Cortex of kidney (tissue), 1 donor: ENCODE measurements at places on chromosomes 12 and 14.

- no peak for DNase-seq
These were observed 10.9 kb upstream of the TFCP2 start for GRCh38 chr12:51183816-51184215.

DNA sequence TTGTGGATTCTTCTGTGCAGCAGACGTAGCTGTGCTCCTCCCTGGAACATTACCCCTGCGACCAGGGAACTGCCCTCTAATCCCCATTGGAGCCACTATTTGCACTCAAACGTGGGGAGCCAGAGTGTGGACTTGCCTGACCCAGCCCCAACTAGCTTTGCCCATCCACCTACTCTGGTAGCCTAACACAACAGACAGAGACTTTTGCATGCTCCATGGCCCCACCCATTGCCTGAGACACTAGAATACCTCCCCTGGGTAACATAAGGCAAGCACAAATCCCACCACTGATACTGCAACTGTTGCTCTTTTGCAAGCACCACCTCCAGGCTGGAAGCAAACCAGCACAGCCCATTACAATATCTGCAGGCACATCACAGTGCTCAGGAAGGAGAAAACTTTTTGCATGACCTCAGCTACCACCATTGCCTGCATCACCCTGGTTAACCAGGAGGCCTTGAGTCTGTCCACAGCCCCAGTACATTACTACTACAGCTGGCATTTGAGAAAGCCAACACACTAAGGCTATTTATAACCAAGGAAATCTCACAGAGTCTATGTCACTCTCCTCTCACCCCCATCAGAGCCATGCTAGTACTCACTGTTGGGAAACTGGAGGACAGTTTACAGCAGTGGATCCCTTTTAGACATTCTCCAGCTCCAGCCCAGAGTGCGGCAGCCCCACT is 15.0 kb downstream of the CEP128 start:
- no peak for DNase-seq

DNA sequence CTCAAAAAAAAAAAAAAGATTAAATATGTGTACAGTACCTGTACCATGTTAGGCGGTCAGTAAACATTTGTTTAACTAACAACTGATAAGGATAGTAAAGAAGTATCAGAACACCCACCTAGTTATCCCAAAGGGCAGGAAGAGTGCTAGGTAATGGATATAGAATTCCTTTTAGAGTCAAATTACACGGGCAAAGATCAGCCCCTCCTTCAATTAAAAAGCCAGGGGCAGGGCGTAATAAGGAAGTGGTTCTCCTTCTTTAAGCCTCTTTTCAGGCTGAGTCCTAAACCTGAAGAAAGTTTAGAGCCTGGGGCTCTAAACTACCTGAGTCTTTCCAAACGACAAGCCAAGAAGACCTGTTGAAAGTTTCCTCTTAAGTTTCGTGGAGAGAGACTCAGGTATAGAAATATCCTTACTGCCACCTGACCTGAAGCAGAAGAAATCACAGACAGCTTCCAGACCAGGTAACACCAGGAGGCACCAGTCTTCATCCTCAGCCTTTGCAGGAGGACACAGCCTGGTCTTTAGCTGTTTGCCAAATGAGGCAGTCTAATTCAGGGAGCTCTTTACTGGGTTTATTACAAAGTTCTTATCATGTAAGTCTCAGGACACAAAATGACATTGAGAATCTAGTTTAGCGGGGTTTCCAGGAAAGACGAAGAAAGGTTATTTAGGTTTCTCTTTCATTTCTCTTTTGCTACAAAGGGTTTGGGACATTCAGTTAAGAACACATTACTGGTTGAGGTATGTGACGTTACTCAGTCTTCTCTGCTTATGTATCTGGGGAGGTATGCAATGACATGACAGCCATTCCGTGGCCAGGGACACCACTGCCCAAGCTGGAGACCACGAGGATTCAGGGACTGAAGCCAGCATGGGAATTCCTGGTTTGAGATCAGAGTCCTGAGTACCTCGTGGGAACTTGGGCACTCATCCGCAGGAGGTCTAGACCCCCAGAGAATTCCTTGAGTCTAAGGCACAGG is at the start of gene BCL2L14:
Gene BCL2L14 (plus strand): TSS at position 266 of the 983 bp plus-strand sequence. CDS start 8,367 bp downstream, outside the sequence.
- no peak for DNase-seq

- no peak for DNase-seq
These were observed 8.1 kb upstream of the ITPR2 start for GRCh38 chr12:26841085-26841484.

DNA sequence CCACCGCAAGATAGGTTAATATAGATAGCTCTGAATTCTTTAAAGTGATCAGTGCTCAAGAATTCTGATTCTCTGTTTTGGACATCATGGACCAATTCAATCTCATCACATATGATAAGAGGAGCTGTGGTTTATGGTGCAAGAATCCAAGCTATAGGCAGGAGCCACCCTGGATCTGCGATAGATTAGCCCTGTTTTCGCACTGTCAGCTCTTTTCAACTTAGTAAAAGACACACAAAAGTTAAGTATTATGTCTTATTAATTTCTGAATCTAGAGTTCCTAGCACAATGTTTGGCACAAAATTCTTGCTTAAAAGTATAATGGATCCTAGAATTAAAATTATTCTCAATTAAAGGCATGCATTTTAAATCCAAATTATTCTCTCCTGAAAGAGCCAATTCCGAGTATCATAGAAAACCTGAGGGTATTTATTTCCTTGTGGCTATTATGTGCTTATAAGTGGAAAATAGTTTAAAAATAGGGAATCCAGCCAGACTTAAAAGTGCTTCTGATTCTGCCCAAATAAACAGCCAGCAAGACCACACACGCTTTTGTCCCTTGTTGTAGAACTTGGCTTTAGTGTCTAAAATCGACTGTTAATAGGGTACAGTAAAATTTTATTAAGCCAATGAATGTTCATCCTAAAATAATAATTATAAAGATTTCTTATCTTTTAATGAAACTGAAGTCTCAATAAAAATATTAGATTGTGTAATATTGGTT is 184.9 kb upstream of the FLRT2 start:
- DNase-seq, result no peak

DNA sequence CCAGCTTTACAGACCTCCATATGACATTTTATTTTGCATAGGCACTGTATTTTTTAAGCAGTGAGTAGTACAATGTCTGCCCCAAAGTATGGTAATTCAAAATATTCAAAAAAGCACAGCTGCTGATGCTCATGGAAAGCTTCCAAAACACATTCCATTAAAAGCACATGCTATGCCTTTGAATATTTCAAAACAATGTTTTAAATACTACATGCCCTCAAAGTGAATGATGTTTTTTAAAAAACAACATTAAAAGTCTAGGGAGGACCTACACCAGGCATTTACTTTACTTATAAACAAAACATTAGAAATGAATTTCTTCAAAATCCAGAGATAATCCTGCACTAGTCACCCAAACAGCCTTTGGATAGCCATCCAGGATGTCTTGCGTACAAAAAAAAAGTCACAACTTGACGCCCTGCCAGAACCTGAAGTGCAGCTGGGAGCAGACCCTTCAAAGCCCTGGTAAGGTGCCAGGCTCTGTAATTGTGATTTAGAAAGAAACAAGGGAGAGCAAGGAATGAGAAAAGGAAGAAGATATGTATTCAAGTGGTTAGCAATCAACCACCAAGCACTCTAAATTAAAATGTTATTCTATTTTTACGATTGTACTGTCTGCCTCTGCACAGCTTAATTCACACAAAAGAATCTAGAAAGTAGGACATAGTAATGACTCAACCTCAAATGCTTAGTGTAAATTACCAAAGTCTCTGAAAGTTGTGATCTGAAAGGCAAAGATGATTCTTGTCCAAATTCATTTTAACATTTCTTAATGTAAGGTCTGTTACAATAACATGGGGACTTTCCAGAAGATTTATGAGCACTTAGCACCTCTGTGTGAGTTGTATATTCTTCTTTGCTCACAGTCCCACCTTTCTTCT is 31.9 kb downstream of the CEP83 start:
- no peak for DNase-seq

- no peak for DNase-seq
These were observed 78.7 kb downstream of the NEDD1 start for GRCh38 chr12:96985515-96986362.

DNA sequence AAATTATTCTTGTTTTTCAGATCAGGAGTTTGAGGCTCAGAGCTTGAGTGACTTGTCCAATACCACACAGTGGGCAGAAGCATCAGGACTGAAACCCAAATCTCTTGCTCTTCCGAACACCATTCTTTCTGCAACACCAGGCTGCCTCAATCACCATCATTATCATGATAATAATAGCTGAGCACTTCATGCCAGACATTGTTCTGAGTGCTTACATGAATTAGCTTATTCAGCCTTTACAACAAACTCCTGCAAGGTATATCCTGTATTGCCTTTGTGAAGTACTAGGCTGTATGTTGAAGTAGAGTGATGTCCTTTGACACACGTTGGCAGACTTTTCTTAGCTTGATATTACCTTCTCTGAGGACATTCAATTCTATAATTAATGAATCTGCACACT is 257.4 kb upstream of the ATP2B1 start:
- no peak for DNase-seq

- DNase-seq, result no peak
These were observed 515.7 kb downstream of the VRK1 start for GRCh38 chr14:97312910-97313309.
